NCI-H524 treated with DMSO at 0.1 percent for 48 hours (cell line): ENCODE measurements at places on chromosomes 5 and 9.

DNA sequence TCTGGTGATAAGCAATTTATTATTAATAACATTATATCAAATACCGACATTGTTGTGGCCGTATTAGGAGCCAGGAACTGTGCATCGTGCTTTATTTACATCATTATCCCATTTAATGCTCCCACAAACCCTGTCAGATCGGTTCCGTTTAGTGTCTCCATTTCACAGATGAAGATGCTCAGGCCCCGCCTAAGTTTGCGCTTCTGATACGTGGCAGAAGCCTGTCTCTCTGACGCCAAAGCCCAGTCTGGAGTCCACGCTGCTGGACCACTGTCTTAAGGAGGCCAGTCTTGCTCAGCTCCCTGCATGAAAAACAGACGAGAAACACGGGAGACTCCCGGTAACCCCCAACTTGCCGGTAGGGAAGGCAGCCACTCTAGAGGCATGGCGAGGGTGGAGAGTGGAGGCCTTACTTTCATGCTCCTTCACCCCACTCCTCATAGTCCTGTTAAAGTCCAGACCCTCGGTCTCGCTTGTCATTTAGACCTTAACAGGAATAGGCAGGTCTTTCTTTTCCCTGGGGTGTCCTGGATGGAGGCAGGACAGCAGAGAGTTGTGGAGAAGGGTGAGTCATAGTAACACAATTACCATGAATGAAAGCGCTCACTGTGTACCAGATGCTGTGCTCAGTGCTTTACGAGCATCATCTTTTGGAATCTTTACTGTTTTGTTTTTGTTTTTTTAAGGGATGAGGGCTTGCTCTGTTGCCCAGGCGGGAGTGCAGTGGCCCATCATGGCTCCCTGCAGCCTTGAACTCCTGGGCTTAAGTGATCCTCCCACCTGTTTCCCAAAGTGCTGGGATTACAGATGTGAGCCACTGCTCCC, 872 bp downstream of the TXNDC15 start:
- DNase-seq: no peak

DNA sequence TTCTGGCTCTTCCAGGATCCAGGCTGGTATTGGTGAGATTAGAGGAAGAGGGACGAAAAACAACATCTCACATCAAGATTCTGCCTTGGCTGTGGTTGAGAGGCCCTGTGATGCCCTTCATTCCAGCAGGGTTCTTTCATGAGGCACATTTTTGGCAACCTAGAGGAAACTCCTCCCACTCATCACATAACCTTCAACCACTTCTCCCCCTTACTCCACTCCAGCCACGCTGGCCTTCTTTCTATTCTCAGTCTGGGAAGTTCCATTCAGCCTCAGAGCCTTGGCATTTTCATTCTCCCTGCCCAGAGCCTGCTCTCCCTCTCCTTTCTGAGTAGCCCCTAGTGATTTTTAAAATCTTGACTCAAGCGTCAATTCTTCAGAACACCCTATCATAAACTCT, 337.5 kb downstream of the ZSWIM6 start:
- no peak for DNase-seq

- no peak for DNase-seq
These were observed 23.9 kb upstream of the MAPK9 start for GRCh38 chr5:180315762-180316212.

DNA sequence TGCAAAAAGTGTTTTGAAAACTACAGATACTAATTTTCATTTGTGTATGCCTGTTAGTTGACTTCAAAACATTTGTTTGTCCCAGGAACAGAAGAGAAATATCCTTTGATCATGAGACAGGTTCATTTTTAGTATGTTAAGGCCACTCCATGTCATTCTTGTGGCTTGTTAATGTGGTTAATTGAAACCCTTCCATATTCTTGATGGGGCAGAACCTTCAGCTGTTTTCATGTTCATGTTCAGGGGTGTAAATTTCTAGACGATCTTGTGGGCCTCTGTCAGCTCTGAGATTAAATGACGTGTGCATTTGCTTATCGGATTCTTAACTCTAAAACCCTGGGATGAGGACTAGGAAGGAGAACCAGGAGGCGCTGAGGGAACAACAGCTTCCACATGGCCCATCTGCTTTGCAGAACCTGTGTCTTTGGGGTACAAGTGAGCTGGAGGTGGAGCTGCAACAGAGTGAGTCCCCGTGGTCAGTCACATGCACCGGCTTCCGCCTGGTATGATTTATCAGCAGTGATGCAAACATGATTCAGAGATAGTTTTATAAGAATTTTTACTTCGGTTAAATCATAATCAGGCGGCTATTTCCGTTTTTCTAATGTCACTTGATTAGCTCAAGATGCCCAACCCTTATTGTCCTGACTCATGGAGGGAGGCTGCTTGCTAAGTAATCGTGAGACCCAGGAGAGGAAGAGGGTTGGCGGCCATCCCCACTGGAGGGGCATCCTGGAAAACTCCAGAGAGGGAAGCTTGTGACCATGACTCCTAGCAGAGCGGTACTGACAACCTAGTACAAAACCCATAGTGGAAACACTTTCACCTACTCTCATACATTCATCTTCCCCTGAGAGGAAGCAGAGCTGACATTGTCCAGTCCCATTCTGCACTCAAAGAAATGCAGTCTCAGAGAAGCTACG, 138.4 kb downstream of the C9orf152 start:
- DNase-seq: no peak

DNA sequence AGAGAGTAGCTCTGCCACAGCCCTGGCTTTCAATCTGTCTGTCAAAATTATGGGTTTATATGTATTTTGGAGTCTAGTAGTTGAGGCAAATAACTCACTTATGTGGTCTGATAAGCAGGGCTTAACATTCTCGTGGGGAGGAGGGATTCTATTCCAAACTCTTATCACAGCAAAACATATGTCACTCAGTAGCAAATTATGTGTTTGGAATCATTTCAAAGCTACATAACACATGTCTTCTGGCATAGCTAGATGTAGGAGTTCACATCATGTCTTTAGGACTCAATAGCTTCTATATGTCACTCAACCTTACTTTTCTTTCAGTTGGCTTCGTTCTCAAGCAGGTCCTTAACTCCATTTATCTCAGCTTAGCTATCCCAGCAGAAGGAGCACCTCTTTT, 144.5 kb upstream of the SEMA6A start:
- DNase-seq: no peak

- no peak for DNase-seq
These were observed 3.7 kb downstream of the GRM6 start for GRCh38 chr5:178991190-178992145.

DNA sequence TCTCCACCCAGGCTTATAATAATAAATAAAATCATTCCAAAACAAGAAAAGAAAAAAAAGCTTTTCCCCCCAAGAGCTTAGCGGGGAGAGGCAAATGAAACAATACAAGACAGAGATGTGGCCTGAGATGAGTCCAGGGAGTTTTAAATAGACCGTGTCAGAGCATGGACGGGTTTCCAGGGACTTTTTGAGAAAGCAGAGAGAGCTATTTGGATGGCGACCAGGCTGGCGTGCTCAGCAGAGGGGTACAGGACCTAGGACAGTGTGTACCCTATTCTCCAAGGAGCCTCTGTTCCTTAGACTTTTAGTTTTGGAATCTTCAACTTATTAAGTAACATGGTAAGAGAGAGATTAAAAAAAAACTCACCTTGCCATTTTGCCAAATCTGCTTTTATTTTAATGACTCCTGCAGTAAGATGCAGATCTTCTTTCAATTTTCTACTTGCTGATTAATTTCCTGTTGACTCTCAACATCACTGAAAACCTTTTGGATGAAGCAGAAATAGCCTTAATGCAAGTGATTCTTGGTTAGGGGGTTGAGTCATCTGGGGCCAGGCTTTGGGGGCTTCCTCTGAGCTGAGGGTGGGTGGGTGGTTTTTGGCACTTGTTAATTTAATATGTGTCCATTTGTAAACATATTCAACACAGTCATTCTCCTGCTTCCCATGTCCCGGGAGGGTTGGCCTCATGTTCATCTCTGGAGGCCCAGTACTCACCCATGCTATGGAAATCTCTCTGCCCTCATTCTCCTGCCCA, 49.6 kb upstream of the OSMR start:
- DNase-seq: no peak

DNA sequence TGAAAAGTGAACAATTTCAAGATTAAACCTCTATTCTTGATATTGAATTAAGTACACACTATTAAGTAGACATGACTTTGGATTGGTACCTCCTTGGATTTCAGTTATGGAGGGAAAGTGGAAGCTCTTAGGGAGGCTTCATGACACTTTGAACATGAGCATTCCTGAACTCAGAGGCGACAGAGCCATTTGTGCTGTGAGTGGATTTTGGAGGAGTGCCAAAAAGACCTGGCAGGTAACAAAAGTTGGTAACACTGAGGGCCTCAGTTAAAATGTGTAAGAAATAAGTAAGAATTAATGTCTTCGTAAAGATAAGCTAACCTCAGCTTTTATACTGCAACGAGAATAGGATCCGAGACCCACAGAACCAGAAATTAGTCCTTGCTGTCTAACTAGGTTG, 356.7 kb downstream of the ARRDC3 start:
- no peak for DNase-seq

DNA sequence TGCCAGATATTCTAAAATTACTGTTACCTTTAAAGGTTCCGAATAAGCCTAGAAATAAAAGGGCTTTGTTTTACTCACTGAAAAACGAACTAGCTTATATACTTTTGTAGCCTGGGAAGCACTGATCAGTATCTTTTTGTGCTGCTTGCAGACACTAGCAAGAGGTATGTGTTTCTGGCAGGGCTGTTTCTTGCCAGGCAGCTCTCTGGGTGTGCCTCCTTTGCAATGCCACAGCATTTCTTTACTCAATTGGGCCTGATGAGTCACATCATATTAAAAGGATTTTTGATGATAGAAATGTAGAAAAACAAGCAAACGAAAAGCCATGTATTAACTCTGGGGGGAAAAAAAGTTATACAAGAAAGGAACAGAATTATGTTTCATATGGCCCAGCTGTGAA, 35.6 kb downstream of the CD180 start:
- no peak for DNase-seq

- no peak for DNase-seq
These were observed 15.5 kb upstream of the CTSL start for GRCh38 chr9:87710443-87710842.

DNA sequence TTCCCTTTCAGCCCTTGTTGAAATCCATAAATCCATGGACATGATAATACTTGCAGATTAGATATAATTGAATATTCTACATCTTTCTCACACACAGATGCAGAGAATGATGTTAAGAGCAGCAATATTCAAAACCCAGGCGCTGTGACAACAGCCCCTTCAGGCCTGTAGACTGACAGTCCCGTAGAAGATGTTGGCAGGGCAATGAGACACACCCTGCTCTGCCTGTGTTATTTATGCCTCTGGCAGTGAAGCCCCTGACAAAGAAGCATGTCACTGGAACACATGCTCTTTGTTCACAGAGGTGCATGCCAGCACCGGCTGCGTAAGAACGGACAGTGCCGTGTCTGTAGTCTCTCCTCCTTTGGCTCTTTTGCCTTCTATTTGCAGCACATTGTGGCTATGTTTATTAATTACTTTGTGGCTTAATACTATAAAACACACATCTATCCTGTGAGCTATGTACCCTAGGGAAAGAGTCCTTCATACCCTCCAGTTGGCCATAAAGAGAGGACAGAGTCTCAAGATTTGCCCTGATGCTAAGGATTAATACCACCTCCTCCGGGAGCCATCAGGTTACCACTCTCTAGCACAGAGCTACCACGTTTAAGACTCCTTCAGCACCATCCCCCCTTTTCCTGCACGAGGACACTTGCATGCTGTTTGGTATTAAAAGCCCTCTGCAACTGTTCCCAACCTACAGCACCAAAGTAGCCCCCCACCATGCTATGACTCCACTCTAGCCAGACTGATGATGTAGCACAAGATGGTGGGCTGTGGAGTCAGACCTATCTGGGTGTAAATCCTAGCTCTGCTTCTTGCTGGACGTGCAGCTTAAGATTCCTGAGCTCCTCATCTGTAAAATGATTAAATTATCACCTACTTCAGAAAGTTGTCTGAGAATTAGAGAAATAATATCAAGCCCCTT, 2.0 kb upstream of the ANP32B start:
- DNase-seq: no peak

GRCh38 chr5:113871972-113872371, 358.5 kb downstream of the YTHDC2 start:
- no peak for DNase-seq

GRCh38 chr5:159010661-159011442, 88.9 kb downstream of the EBF1 start:
- DNase-seq: no peak

- no peak for DNase-seq
These were observed 114.3 kb upstream of the PUM3 start for GRCh38 chr9:2958219-2958618.

DNA sequence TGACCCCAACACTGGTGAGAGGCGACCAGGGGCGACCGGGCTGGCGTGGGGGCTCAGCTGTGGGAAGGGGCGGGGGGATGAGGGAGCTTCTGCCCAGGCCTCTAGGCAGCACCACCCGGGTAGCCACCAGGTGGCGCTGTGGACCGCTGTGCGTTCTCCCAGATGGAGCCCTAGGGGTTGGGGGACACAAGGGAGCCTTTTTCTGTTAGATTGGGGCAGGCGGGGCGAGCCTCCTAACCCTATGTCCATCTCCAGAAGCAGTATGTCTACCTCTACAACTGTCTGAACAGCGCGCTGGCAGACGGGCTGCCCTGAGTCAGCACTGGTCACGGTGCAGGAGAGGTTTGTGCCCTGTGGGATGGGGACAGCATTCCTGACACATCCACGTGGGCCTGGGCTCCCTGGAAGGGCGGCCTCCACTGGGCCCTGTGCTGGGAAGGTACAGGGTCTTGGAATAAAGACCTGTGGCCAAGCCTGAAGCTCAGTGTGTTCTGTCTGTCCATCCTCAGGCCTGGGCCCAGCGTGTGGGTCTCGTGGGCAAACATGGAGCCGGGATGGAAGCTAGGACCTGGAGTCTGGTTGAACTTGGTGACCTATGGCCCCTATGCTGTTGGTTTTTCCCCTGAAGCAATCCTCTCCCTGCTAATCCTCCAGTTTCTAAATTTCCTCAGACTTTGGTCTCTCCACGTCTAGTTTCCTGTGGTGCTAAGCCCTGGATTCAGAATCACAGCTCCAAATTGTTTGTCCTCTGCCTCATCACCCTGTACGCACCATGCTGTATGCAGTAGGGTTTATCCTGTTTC, 23.1 kb upstream of the SPTLC1 start:
- DNase-seq: no peak

GRCh38 chr5:92372766-92373165, 989.6 kb upstream of the ARRDC3 start:
- DNase-seq: no peak

- no peak for DNase-seq
These were observed 56.3 kb upstream of the SPATA31E1 start for GRCh38 chr9:87826331-87826730.

- no peak for DNase-seq
These were observed 5.8 kb upstream of the CARD19 start for GRCh38 chr9:93090091-93090655.

- no peak for DNase-seq
These were observed 88.6 kb downstream of the MACROH2A1 start for GRCh38 chr5:135310328-135310989.
